ENCODE measurements at places on chromosomes 5 and 9. TPM values are rescaled to one million over a fixed set of nuclear protein-coding genes. Genes with fewer than 3 reads are reported as not detected.

GRCh38 chr9:132878695-132879456, at the start of gene SPACA9:
Gene SPACA9 (plus strand): TSS chr9:132878898. CDS start chr9:132883948, 5,050 bp downstream.
- H3K4me1 ChIP-seq: peaks cover 16% of the 10 kb centered on the region
- peak within 1 kb of the TSS; percentile 72 for H3K4me3 ChIP-seq
- H3K36me3 ChIP-seq: no peaks in the 10 kb centered on the region
- H3K27ac ChIP-seq: peak within 1 kb of the TSS; percentile 57
- H3K27me3 ChIP-seq: no peaks in the 10 kb centered on the region
- peak; percentile 33 for DNase-seq

The NUDT12 gene
- total RNA-seq: 3.0 TPM

The UBE2QL1 gene
- not detected for total RNA-seq

DNA sequence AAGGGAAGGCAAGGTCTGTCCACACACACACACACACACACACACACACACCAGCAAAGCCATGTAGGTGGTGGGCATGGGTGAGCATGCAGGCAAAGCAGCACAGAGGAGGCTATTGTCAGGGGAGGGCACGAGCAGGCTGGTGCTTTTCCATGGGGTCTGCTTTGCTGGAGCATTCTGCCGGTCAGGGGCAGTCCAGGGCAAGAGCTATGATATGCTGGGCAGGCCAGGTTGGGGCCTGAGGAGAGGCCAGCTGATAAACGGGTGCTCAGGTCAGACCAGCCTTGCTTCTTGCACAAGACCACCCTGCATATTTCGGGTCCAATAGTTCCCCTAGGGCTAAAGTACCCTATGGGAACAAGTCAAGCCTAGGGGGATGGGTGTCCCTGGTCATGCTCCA, 253.9 kb upstream of the DMAC1 start:
- no peaks in the 10 kb centered on the region for H3K4me1 ChIP-seq
- H3K4me3 ChIP-seq: no peak overlapping the region
- no peaks in the 10 kb centered on the region for H3K36me3 ChIP-seq
- H3K27me3 ChIP-seq: no peaks in the 10 kb centered on the region
- no peak for DNase-seq

The INSYN2B gene
- not detected for total RNA-seq

The NR3C1 gene
- 52.7 TPM for total RNA-seq

DNA sequence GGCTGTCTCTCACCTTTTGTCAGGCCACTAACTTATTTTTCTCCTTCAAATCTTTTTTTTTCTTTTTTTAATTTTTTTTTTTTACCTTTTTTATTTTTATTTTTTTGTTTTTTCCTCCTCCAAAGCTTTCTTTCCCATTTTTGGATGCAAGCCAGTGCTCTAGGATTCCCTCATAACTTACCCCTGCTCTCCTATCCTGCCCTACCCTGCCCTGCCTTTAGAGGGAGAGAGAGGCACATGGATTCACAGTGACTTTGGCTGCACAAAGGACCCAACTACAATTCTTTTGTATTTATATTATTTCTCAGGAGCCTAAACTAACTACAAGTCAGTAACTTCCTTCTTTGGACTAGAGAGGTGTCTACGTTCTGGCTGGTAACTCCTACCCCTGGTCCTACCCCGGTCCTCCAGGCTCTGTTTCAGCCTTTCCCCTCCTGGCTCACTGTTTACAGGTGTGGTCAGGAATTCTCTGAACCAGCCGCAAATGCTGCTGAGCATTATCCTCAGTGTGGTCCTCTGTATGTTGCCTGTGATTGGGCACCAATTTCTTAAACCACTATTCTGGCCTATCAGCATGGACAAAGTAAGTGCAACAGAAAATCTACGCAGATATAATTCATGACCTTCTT, 8.4 kb upstream of the RUSC2 start:
- no peak overlapping the region for H3K4me3 ChIP-seq
- H3K36me3 ChIP-seq: no peaks in the 10 kb centered on the region
- H3K27ac ChIP-seq: no peak overlapping the region

The SYK gene
- 0.56 TPM for total RNA-seq

The PROB1 gene
- 4.1 TPM for total RNA-seq

The HTR1A gene
- total RNA-seq: not detected

DNA sequence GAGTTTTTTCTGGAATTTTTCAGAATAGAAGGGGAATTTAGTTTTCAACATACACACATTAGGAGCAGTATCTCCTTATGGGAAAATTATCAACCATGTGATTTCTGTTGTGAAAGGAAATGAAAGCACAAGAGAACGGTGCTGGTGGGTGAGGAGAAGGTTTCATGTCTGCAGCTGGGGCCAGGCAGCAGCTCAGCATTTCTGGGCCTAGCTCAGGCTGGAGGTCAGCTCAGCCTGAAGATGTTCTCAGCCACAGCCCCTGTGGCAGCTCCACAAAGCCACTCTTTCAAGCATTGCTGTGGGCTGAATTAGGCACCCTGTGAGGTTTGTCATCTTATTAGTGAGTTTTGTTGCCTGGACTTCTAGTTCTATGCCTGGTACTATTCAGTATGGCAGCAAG, 90.3 kb downstream of the DIRAS2 start:
- no peaks in the 10 kb centered on the region for H3K36me3 ChIP-seq
- H3K27me3 ChIP-seq: peaks cover 6% of the 10 kb centered on the region
- no peak for DNase-seq
- H3K27ac ChIP-seq: no peak overlapping the region

DNA sequence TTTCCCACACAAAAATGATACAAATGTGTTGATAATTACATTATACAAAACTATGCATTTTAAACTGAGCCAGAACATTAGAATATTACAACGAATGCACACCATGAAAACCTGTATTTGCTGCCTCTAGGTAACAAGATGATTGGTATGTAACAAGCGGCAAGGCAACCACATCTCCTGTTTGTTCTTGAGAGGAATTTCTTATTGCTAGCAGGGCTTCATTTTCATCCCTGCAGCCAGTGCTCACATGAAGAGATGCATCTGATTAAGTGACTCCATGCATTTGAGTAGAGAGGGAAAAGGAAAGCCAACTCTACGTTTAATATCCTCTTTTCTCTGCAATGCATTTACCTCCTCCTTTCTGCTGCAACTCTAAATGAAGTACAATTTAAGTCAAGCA, 36.6 kb downstream of the FRMD3 start:
- no peak for DNase-seq
- H3K27me3 ChIP-seq: no peaks in the 10 kb centered on the region
- H3K36me3 ChIP-seq: no peaks in the 10 kb centered on the region
- no peak overlapping the region for H3K27ac ChIP-seq
- no peak overlapping the region for H3K4me3 ChIP-seq
- H3K4me1 ChIP-seq: no peaks in the 10 kb centered on the region

DNA sequence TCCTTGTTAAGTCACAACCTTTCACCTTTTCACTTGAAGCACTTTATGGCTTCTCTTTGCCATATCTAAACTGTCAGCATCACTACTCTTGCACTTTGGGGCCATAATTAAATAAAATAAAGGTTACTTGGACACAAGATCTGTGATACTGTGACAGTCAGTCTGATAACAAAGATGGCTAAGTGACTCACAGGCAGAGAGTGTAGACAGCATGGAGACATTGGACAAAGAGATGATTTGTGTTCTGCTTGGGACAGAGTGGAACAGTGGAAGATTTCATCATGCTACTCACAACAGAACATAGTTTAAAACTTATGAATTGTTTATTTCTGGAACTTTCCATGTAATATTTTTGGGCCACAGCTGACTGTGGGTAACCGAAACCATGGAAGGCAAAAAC, 81.7 kb upstream of the SMC5 start:
- H3K4me3 ChIP-seq: no peak overlapping the region
- H3K4me1 ChIP-seq: no peaks in the 10 kb centered on the region
- H3K36me3 ChIP-seq: no peaks in the 10 kb centered on the region
- H3K27me3 ChIP-seq: no peaks in the 10 kb centered on the region

- no peak overlapping the region for H3K4me3 ChIP-seq
- H3K27ac ChIP-seq: no peak overlapping the region
- no peak for DNase-seq
- no peaks in the 10 kb centered on the region for H3K4me1 ChIP-seq
- H3K27me3 ChIP-seq: peaks cover 21% of the 10 kb centered on the region
- no peaks in the 10 kb centered on the region for H3K36me3 ChIP-seq
Observed at GRCh38 chr5:176844706-176845391, 34.5 kb downstream of the UNC5A start.

DNA sequence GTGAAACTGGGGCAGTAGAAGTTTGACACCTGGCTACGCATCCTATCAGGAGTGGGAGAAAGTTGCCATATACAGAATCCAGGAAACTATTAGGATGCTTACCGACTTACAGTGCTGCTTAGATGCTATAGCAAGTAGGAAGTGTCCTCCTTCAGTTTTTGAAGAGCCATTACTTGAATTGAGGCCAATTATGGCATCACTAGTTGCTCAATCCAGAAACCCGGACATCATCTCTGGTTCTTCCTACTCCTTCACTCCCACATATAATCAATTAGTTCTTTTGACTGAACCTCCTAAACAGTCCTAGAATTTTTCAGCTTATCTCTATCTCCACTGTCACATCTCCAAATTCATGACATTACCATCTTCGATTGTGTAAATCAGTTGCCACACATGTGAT, 41.8 kb upstream of the UGCG start:
- no peaks in the 10 kb centered on the region for H3K4me1 ChIP-seq
- H3K27ac ChIP-seq: no peak overlapping the region
- H3K4me3 ChIP-seq: no peak overlapping the region

The SCAI gene
- total RNA-seq: 10.8 TPM
